T-helper 17 cell (primary cell): ENCODE measurements at places on chromosomes 2 and 18.

DNA sequence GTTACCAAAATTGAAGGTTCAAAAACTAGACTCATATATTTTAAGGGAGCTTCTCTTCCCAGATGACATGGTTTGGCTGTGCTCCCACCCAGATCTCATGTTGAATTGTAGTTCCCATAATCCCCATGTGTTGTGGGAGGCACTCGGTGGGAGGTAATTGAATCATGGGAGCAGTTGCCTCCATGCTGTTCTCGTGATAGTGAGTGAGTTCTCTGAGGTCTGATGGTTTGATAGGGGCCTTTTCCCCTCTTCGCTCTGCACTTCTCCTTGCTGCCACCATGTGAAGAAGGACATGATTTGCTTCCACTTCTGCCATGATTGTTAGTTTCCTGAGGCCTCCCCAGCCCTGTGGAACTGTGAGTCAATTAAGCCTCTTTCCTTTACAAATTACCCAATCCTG lies 140.1 kb downstream of the MAIP1 start:
- H3K27me3 ChIP-seq, result peaks cover 19% of the 10 kb centered on the region
- H3K4me3 ChIP-seq, result no peak overlapping the region
- H3K27ac ChIP-seq, result no peak overlapping the region
- DNase-seq, result no peak
- H3K36me3 ChIP-seq, result peaks cover 3% of the 10 kb centered on the region

- no peaks in the 10 kb centered on the region for H3K27me3 ChIP-seq
- DNase-seq, result no peak
- H3K4me3 ChIP-seq, result no peak overlapping the region
- peak overlapping the region; percentile 25 for H3K27ac ChIP-seq
These were observed 38.4 kb downstream of the ADAM17 start for GRCh38 chr2:9517118-9517782.

GRCh38 chr18:31563778-31564177 lies 27.9 kb upstream of the TTR start:
- no peaks in the 10 kb centered on the region for H3K36me3 ChIP-seq
- H3K4me3 ChIP-seq, result no peak overlapping the region
- no peak overlapping the region for H3K27ac ChIP-seq
- DNase-seq, result no peak
- H3K4me1 ChIP-seq, result no peaks in the 10 kb centered on the region

- no peaks in the 10 kb centered on the region for H3K36me3 ChIP-seq
- no peaks in the 10 kb centered on the region for H3K27me3 ChIP-seq
- H3K27ac ChIP-seq, result no peak overlapping the region
- DNase-seq, result no peak
- H3K4me3 ChIP-seq, result no peak overlapping the region
These were observed 31.7 kb upstream of the DNMT3A start for GRCh38 chr2:25373269-25373981.

DNA sequence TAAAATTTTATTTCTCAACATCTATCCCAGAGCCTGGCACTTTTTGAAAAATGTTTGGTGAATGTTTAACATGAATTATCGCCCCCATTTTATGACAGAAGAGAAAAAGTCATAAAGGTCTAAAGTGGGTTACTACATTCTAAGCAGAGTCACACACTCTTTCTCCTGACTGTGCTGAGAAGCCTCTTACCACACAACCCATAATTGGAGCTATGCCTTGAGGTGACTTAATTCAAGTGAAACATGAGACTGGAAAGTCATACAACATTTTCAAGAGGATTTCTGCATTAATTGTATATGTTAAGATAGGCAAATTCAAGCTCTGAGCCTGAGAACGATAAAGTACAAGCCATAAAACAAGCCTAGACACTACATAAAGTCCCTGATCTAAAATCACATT lies 3.1 kb upstream of the DSEL start:
- H3K27ac ChIP-seq, result no peak overlapping the region
- H3K4me3 ChIP-seq, result no peak overlapping the region
- no peaks in the 10 kb centered on the region for H3K36me3 ChIP-seq
- no peak for DNase-seq
- H3K27me3 ChIP-seq, result peaks cover 31% of the 10 kb centered on the region

GRCh38 chr2:50408936-50409335 lies 623.0 kb downstream of the NRXN1 start:
- H3K4me3 ChIP-seq, result no peak overlapping the region
- H3K27ac ChIP-seq, result no peak overlapping the region
- no peaks in the 10 kb centered on the region for H3K36me3 ChIP-seq

GRCh38 chr2:43459446-43460173 lies 136.2 kb downstream of the THADA start:
- no peaks in the 10 kb centered on the region for H3K27me3 ChIP-seq
- no peak overlapping the region for H3K27ac ChIP-seq
- no peak for DNase-seq
- H3K4me1 ChIP-seq, result peaks cover 11% of the 10 kb centered on the region

- DNase-seq, result no peak
- H3K27me3 ChIP-seq, result peaks cover 42% of the 10 kb centered on the region
- H3K36me3 ChIP-seq, result no peaks in the 10 kb centered on the region
- no peaks in the 10 kb centered on the region for H3K4me1 ChIP-seq
- no peak overlapping the region for H3K27ac ChIP-seq
These were observed 74.9 kb downstream of the CAPN13 start for GRCh38 chr2:30732376-30732775.

GRCh38 chr2:118861731-118862130 lies 14.3 kb upstream of the EN1 start:
- no peak overlapping the region for H3K27ac ChIP-seq
- peaks cover 3% of the 10 kb centered on the region for H3K36me3 ChIP-seq
- H3K4me3 ChIP-seq, result no peak overlapping the region
- H3K4me1 ChIP-seq, result peaks cover 5% of the 10 kb centered on the region
- peaks cover 81% of the 10 kb centered on the region for H3K27me3 ChIP-seq

GRCh38 chr2:3222636-3223035 lies 155.0 kb downstream of the EIPR1 start:
- H3K36me3 ChIP-seq, result peaks cover 3% of the 10 kb centered on the region
- H3K27me3 ChIP-seq, result no peaks in the 10 kb centered on the region
- peak; percentile 24 for DNase-seq
- peak overlapping the region; percentile 100 for H3K27ac ChIP-seq
- H3K4me1 ChIP-seq, result peaks cover 35% of the 10 kb centered on the region

GRCh38 chr2:172207911-172208310 lies 105.2 kb upstream of the DLX2 start:
- H3K27ac ChIP-seq, result no peak overlapping the region
- H3K4me3 ChIP-seq, result no peak overlapping the region
- no peaks in the 10 kb centered on the region for H3K27me3 ChIP-seq
- no peaks in the 10 kb centered on the region for H3K36me3 ChIP-seq
- no peak for DNase-seq

GRCh38 chr2:2732331-2733119 lies 401.4 kb upstream of the MYT1L start:
- H3K4me3 ChIP-seq, result no peak overlapping the region
- H3K36me3 ChIP-seq, result peaks cover 3% of the 10 kb centered on the region
- peaks cover 2% of the 10 kb centered on the region for H3K4me1 ChIP-seq
